ENCODE measurements at places on chromosomes 1 and 21.

DNA sequence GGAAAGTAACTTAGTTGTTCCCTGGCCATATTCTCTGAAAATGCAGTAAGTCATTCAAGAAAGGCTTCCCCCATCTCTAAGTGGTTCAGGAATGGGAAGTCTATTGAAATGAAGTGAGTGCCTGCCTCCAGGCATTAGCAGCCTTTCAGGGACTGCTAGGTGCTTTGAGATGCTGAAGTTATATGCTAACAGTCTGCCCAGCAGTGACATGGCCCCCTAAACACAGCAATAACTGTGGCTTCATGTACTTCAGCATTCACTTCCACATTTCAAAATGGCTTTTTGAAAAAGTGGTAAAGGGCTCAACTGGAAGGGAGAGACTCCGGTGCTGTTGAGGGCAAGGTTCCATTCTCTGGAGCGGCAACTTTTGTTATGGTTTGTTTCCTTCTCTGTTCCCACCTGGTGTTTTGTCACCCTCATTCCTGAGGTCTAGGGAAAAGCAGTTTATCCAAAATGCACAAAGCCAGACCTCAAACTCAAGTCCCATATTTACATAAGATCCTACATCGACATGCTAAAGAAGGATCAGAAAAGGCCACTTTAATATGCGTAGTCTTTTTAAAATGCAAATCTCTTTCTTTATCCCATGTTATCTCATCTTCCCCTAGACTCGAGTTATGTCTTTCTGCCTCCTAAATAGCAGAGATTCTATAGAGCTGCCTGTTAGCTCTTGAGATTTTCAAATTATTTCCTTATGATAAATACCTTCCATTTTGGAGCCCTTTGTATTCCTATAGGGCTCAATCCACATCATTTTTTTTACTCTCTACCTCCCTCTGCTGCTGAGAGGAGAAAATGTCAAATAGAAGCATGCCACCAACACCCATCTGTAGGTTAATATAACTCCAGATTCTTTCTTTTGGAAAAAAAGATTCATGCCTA is 34.2 kb upstream of the LRRC8C start:
- DNase-seq = no peak

GRCh38 chr21:15281714-15282113 is 216.9 kb upstream of the NRIP1 start:
- no peak for DNase-seq

DNA sequence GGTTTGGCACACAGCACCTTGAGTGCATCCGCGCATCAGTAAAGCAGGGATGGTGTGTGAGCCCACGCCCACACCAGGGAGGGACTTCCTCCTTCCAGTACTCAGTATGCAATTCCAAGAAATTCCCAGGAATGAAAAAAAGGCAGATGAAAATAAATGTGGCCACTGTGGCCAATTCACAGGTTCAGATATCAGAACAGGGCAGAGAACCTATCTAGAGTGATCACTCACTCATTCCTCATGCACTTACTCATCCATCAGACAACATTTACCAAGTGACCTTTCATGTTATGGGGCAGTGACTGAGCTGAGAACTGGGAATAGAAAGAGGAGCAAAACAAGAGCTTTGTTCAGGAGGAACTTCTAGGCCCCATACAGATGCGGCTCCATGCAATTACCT is 113.7 kb downstream of the ZSCAN20 start:
- no peak for DNase-seq

DNA sequence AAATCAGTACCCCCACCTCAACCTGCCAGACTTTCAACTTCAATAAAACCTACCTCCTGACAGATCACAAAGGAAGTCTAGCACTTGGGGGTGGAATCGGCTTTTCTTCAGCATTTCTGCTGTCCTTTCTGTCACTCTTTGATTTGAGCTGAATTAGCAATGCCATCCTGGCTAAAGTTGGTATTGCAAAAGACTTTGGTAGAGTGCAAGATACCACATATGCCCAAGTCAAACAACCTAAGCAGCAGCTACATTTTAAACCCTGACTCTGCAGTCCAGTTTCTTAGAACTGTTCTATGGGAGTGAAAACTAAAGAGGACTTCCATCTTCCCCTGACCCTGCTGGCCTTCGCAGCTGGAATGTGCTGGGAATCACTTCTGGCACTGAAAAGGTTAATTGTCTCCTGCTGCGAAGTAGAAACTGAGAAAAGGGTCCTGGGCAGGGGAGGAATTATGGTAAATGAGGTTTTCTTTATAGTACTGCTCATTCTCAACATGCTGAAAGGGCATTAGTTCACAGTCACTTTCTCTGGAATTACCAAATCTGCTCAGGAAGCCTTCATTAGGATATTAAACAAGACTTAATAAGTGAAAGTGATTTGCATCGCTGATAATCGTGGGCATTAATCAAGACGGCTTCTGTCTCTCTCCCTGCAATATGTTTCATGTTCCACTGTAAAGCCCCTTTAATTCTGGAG is 126.2 kb upstream of the SMYD2 start:
- DNase-seq = no peak

GRCh38 chr1:12608311-12608957 is 9.6 kb downstream of the DHRS3 start:
- no peak for DNase-seq

GRCh38 chr1:193416226-193417024 is 230.0 kb upstream of the B3GALT2 start:
- DNase-seq = no peak

GRCh38 chr1:160868141-160868540 is 5.5 kb upstream of the CD244 start:
- DNase-seq = no peak

DNA sequence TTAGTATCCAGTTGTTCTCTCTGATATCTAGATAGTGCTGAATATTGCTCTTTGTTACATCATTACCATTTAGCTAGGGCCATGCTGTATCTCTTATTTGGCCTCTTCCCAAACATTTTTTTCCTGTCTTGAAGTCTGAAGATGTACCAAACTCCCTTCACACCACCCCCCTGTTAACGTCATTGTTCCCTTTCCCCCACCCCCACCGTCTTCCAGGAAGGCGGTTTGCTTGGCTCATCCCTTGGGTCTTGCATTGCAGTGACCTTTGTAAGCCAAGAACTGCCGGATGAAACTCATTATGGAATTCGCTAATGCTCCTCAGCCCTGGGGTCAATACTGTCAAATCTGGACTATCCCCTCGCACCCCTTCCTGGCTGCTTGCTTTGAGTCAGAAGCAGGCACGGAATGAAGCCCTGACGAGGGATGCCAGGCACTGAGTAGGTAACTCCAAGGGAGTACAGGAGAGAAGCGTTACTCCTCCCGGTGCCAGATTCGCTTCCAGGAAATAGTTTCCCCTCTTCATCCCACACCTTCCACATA is 283.1 kb downstream of the TM2D1 start:
- DNase-seq = no peak

GRCh38 chr1:171310661-171311087 is 3.3 kb upstream of the FMO4 start:
- no peak for DNase-seq

DNA sequence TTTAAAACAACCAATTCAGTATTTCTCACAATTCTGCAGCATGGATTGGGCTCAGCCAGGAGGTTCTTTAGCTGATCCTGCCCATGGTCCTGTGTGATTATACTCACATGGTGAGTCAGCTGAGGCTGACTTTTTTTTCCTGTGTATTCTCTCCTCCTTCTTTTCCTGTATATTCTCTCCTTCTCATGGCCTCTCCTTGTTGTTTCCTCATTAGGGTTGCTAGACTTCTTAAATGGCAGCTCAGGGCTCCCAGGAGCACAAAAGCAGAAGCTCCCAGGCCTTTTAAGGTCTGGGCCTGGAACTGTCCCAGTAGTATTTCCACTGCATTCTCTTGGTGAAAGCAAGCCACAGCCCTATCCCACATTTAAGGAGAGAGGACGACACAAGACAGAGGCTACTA is 26.8 kb downstream of the VANGL1 start:
- DNase-seq = no peak

Data from T-helper 22 cell (primary cell).